A549 treated with Mapracorat at 1 μM for 4 hours (cell line): ENCODE measurements at places on chromosomes 12 and 14. TPM values are rescaled to one million over a fixed set of nuclear protein-coding genes. Genes with fewer than 3 reads are reported as not detected.

The GPR33 gene
- not detected in 5 replicates for total RNA-seq

The ARHGEF25 gene
- 4.4 to 5.9 TPM (median 5.3 TPM) in 5 replicates for total RNA-seq

The CPNE6 gene
- not detected in 5 replicates for total RNA-seq

The LRRIQ1 gene
- 0.42 to 0.82 TPM (median 0.62 TPM) in 5 replicates for total RNA-seq

The POTEG gene
- total RNA-seq, result not detected in 5 replicates

The NXPH4 gene
- 4.1 to 5.6 TPM (median 5.3 TPM) in 5 replicates for total RNA-seq

The SYT10 gene
- total RNA-seq, result not detected in 5 replicates

The NAV3 gene
- 6.7 to 12.2 TPM (median 8.9 TPM) in 5 replicates for total RNA-seq

The RHOJ gene
- not detected in 5 replicates for total RNA-seq

The KLRB1 gene
- not detected in 5 replicates for total RNA-seq

The CKAP4 gene
- total RNA-seq, result 73.5 to 84.8 TPM (median 84.0 TPM) in 5 replicates

The SMCO2 gene
- total RNA-seq, result 0.17 to 0.69 TPM (median 0.26 TPM) in 3 of 5 replicates, not detected in the others
